ENCODE measurements at places on chromosomes 4 and X.

DNA sequence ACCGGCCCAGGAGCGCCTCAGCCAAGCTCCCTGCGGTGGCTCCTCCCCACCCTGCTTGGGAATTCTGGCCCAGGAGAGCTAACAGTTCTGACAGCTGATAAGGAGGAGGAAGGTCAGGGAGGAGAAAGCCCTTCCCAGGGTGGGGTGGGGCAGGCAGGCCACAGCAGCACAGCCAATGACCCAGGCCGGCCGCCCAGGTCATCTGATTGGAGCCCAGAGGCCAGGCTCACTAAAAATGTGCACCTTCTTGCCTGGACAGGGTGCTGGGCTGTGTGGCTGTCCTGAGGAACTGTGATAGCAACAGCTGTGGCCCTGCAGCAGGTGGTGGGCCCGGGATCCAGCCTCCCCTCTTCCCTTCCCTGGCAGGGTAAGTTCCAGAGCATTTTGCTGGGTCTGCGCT is 17.2 kb upstream of the SH3TC1 start:
- DNase-seq = no peak

- DNase-seq = no peak
These were observed 79.7 kb upstream of the VEGFC start for GRCh38 chr4:176872461-176872860.

DNA sequence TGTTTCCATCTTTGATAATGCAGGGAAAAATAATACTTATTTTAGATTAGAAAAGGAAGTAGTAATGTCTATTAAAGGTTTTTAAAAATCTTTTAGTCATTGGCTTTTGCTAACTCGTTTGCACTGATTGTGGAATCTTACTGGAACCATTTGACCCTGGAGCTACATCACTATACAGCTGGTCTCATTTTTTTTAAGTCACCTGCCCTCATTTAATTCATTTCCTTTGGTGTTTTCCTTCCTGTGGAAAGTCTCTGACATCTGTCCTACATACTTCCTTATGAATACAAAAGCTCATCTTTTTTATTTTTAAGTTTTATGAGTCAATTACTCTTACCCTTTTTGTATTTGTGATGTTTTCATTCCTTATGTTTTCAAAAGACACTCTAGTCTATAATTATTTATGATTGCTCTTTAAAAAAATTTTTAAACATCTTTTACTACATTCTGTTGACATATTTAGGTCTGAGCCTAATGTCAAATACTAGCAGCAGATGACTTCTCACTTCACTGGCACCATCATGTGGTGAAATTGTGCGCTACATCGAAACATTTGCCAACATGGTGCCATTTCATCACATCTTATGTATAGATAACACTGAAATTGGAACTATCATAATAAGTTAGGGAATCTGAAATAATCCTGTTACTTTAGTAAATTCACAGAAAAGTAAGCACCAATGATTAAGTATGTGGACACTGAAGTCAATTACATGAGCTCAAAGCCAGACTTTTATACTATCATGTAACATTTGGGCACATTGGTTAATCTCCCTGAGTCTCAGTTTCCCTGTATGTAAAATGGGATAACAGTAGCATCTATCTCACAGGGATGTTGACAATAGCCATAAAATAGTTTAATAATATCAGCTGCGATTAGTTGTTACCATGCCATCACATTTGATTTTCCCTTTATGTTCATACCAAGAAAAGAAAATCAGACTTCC is 9.4 kb upstream of the MMAA start:
- DNase-seq = peak; percentile 46

DNA sequence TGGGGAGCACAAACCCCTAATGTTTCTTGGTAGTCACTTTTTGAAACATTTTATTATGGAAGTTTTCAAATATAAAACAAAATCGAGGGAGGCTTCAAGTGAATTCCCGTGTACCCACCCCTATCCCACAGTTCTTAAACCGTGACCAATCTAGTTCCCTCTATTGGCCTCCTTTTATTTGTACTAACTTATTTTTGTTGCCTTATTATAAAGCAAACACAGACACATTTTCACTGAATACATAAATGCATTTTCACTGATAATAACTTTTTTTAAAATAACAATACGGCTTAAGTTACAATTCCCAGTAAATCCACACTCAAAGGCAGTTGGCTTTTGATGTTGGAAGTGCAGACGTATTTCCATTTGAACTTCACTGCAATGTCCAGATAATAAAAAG is 9.3 kb downstream of the HMX1 start:
- DNase-seq = no peak

GRCh38 chr4:184041156-184041555 is 136.0 kb downstream of the STOX2 start:
- DNase-seq = no peak

DNA sequence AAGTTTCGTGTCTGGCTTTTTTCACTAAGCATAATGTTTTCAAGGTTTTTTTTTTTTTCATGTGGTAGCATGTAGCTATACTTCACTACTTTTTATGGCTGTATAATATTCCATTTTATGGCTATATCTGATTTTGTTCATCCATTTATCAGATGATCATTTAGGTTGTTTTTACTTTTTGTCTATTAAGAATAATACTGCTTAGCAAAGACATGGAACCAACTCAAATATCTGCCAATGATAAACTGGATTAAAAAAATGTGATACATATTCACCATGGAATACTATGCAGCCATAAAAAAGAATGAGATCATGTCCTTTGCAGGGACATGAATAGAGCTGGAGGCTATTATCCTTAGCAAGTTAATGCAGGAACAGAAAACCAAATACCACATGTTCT is 32.7 kb upstream of the ZNF280C start:
- no peak for DNase-seq

DNA sequence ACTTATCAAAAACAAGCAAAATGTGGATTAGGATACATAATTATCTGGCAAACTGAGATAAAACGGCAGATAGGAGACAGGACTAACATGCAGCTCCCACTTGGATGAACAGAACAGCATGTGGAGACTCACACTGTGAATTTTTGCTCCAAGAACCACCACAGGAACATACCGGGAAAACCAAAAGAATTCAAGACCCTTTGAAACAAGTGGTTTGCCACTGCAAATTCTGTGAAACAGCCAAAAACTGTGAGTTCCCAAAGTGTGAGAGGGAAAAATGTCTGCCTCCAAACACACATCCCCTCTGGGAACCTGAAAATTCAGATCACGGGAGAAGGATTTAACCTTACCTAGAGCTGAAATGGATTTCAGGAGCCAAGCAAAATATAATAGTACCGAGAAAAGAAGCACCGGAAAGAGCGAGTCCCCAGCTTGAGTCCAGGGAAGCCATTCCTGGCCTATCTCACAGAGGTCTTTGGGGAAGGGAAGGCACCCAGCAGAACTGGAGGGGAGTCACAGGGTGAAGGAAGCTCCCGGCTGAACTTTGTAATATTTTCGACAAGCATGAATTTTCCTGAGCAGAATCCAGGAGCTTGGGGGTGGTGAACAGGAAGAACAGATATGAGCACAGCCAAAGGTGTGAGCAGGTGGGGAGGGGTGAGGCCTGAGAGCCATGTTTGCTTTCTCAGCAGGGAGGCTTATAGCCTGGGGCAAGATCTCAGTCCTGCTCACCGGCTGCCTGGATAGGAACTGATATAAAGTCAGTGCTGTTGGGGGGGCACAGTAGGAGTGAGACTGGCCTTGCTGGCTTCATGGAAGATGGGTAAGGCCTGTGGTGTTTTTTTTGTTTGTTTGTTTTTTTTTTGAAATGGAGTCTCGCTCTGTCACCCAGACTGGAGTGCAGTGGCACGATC is 23.9 kb downstream of the MANBA start:
- DNase-seq = no peak

- no peak for DNase-seq
These were observed 2.2 kb downstream of the RP2 start for GRCh38 chrX:46838974-46839480.

- DNase-seq = peak; percentile 91
These were observed 13.4 kb upstream of the STK32B start for GRCh38 chr4:5037553-5038551.

- no peak for DNase-seq
These were observed 243.6 kb upstream of the GPRIN3 start for GRCh38 chr4:89551191-89551590.

DNA sequence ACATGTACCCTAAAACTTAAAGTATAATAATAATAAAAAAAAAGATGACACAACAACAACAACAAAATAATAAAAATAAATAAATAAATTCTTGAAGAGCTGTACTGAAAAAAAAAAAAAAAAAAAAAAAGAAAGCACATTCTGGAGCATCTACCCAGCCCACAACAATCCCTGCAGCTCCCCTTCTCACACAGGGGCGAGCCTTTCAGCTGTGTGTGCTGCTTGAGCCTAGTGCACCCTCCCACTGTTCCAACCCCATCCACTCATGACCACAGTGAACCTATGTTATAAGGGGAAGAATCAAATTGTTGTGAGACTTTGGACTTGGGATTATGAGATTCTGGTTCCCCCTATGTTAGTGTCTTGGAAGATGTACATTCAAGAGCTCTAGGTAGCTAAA is 161.5 kb upstream of the JADE1 start:
- DNase-seq = no peak

DNA sequence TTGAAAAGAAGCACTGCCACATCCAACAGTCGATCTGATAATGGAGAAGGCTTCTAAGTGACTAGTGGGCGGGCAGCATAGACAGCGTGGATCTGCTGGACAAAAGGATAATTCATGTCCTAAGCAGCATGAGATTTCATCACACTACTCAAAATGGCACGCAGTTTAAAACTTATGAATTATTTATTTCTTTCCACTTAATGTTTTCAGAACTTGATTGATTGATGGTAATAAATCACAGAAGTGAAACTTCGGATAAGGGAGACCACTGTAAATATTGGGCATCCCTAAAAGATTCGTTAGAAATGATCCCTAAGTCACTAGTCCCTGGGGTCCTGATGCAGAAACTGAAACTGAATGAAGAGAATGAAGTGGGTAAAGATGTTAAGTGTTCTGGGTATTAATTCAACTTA is 93.0 kb upstream of the ANK2 start:
- DNase-seq = no peak

DNA sequence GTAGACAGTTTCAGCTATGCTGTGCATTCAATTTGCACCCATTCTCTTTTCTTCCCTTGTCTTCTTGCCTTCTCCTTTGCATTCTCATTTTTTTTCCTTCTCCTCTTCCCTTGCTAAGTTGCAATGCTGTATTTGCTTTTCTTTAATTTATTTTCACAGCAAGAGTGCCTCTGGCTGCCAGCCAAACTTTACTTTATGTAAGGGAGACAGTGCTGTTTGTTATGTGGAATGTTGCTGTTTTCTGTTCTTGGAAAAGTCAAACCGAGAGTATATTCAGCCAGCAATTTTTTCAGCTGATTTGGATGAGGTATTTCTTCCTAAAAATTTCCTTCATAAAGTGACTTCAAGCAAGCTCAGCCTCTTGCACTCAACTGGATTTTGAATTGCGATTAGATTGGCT is 1293.4 kb downstream of the ARAP2 start:
- DNase-seq = no peak

GRCh38 chrX:132068405-132068804 is 45.3 kb downstream of the STK26 start:
- peak; percentile 32 for DNase-seq

DNA sequence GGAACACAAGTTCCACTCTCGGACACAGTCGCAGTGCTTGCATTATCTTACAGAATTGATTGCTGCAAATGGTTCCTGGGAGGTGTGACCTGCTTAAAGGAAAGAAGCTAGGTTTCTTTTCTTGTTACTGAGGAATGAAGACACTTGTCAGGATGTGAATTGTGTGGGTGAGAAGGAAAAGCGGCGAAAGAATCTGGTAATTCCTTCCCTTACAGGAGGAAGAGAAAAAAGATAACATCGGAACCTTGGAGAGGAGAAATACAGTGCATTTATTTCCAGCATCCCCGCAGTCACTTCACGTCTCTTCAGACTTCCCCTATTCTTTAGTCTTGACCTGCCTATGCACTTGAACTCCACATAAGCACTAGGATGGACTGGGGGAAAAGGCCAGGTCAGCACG is 389 bp upstream of the CCSER1 start:
- no peak for DNase-seq

DNA sequence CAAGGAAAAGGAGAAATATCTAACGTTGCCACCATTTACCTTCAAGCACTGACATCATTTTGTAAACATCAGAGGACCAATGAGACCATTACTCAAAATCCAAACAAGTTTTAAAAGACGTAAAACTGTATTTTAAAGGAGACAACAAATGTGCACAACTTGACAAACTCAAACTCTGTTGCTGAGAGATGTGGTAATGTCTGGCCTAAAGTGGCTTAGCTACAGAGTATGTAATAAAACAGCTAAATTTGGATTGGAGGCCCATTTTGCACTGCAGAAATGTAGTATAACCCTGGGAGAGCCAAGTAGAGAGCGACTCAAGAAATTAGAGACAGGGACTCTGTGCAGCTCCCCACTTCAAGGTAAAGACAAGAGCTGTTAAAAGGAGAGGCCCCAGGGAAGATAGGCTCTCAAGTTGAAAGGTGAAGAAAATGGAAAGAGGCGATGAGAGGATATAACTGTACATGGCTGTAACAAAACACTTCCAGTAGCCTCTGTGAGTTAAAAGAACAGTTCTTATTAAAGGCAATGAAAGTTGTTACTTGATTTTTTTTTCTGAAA is 20.3 kb downstream of the UNC5C start:
- no peak for DNase-seq

DNA sequence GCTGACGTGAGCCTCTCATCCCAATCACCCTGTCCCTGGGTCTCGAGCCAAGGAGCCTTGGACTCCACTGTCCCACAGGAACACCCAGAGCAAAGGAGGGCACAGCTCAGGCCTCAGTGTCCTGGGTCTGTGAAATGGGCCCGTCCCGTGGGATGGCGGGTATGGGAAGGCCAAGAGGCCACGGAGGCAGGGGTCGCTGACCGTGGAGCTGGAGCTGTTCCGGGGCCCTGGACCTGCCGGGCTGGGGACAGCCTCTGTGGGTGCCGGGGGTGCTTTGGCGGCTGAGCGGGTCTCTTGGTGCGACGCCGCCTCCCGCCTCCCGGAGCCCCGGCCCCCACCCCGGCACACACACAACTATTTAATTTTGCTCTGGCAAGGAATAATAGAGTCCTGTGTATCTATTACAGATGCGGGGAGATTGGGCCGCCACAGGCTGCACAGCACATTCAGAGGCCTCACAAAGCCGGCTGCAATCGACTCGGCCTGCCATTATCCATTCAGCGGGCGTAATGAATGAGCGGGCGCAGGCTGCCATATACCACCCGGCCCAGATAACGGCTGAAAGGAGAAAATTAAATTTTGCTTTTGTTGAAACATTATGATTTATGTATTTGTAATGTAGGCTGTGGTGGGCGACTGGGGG is 83.9 kb upstream of the NKX1-1 start:
- no peak for DNase-seq

- DNase-seq = no peak
These were observed 241.8 kb downstream of the GALNTL6 start for GRCh38 chr4:172055046-172055445.

GRCh38 chr4:150127757-150128156 is 49.5 kb downstream of the DCLK2 start:
- no peak for DNase-seq

- peak; percentile 88 for DNase-seq
These were observed 29.4 kb upstream of the RBMX start for GRCh38 chrX:136909706-136910564.

GRCh38 chr4:138647433-138647832 is 368.1 kb upstream of the NOCT start:
- no peak for DNase-seq

Data from mammary epithelial cell (primary cell).